ENCODE measurements at places on chromosomes 2 and 18.

GRCh38 chr2:12436935-12437561 is 279.7 kb upstream of the TRIB2 start:
- DNase-seq, result no peak

DNA sequence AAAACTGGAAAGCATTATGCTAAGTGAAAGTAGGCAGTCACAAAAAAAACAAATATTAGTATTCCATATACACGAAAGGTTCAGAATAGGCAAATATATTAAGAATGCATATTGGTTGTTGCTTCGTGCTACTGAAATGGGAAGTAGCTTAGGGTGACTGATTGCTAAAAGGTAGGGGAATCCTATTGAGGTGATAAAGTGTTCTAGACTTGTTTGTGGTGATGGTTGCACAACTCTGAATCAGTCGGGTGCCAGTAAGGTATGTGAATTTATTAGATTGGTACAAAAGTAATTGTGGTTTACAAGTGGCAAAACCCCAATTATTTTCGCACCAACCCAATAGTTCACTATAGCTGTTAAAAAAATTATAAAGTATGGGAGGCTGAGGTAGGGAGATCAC is 20.7 kb downstream of the USP34 start:
- no peak for DNase-seq

- no peak for DNase-seq
These were observed 74.1 kb upstream of the SMAD2 start for GRCh38 chr18:48004577-48004976.

GRCh38 chr2:70750320-70750719 is 17.7 kb downstream of the ADD2 start:
- no peak for DNase-seq

DNA sequence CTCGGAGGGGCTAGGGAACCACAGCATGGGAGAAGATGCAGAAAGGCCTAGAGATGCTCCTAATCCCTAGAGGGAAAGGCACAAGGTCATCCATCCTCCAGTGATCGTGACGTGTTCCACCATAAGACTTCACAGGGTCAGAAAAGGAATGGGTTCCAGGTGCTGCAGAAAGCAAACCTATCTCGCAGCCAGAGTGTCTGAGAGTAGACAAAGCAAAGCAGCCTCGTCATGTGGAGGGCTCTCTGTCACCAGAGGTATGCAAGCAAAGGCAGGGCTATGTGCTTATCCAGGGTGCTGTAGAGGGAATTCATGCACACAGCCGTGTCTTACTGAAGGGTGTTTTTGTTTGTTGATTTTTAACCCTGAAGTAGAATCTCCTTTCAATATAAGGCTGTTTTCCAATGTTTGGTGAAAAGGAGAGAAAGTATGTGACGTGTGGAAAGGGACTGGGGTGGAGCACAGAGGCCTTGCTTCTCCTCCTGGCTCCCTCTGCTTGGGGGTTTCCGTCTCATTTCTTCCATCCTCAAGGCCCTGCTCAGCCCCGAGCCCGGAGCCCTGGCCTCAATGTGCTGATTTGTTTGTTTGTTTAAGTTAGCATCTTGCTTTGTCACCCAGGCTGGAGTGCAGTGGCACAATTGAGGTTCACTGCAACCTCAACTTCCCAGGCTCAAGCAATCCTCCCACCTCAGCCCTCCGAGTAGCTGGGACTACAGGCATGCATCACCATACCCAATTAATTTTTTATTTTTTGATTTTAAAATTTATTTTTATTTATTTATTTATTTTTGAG is 3.0 kb downstream of the GPR55 start:
- DNase-seq, result no peak

DNA sequence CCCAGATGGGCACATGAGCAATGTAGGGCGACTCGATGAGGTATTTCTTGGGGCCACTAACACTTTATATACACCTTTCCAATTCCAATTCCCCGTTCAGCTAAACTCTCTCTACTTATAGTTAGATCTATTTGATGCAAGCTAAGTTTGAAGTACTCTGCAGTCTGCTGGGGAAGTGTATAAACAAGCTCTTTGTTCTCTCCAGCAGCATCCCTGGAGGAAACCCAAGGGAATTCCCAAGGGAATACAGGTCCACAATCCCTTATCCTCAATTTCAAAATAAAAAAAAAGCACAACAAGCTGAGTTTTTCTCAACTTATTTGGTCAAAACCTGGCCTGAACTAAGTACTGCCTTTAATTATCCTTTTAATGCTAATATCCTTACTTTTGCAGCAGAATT is 433.3 kb downstream of the NBAS start:
- DNase-seq, result no peak

GRCh38 chr2:176455816-176456291 is 186.6 kb downstream of the MTX2 start:
- DNase-seq, result no peak

GRCh38 chr2:10900216-10901109 is 11.3 kb upstream of the KCNF1 start:
- DNase-seq, result no peak

GRCh38 chr2:67952066-67952465 is 110.7 kb downstream of the C1D start:
- no peak for DNase-seq

- DNase-seq, result no peak
These were observed 19.6 kb upstream of the SERPINB11 start for GRCh38 chr18:63683152-63683551.

DNA sequence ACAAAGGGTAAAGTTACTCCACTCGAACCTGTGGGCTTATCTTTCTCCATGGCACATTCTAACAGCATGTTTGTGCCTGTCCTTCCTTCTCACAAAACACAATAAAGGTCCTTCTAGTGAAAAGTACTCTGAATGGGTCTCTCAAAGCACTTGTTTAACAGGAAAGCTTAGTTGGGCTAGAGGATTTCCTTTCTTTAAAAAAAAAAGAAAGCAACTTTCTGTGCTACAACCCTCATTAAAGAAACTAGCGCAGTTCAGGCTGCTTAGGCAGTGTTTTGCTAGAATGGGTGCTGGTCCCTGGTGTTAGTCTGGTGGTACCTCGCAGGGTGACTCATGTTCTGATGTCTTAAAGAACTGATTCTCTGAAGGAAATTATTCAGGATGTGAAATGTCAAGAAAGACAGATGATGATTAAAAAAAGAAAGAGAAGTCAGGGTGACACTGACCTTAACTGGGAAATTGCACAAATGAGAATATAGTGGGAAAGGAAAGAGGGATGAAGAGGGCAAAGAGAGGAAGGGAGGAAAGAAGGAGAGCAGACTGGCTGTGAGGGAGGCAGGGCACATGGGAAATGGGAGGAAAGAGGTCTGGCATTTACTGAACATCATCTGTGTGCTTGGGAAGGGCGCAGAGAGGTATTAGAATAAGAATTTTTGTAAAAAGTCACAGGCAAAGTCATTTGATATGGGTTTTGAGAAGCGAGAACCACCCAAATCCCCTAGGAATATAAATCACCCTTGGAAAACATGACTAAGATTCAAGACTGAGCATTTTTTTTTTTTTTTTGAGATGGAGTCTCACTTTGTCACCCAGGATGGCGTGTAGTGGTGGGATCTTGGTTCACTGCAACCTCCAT is 74.9 kb downstream of the ATP8B1 start:
- no peak for DNase-seq

DNA sequence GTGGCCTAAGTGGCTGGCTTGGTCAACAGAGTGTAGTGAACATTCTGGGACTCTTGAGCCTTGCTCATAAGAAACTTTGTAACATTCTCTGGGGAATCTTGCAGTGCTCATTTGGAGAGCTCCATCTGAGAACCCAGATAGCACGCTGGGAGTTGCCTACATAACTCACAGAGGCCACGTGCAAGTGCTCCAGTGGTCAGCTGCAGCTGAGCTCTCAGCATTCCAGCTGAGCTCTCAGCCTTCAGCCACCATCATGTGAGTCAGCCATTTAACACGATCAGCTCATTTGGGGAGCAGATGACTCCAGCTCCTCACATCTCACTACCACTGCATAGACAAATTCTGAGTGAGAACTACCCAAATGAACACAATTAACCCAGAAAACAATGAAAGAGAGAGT is 25.5 kb upstream of the CTNNA2 start:
- DNase-seq, result no peak
